Left kidney (tissue), 8 donors: ENCODE measurements at places on chromosomes 12 and 14. TPM values are rescaled to one million over a fixed set of nuclear protein-coding genes. Genes with fewer than 3 reads are reported as not detected.

- no peak for DNase-seq
Observed at GRCh38 chr12:3313675-3314663, 177.0 kb upstream of the PRMT8 start.

GRCh38 chr14:79248126-79248525 lies 963.2 kb downstream of the DIO2 start:
- no peak for DNase-seq

- DNase-seq: peak; percentile 47
Observed at GRCh38 chr14:22837750-22838538, 1.6 kb downstream of the MMP14 start.

DNA sequence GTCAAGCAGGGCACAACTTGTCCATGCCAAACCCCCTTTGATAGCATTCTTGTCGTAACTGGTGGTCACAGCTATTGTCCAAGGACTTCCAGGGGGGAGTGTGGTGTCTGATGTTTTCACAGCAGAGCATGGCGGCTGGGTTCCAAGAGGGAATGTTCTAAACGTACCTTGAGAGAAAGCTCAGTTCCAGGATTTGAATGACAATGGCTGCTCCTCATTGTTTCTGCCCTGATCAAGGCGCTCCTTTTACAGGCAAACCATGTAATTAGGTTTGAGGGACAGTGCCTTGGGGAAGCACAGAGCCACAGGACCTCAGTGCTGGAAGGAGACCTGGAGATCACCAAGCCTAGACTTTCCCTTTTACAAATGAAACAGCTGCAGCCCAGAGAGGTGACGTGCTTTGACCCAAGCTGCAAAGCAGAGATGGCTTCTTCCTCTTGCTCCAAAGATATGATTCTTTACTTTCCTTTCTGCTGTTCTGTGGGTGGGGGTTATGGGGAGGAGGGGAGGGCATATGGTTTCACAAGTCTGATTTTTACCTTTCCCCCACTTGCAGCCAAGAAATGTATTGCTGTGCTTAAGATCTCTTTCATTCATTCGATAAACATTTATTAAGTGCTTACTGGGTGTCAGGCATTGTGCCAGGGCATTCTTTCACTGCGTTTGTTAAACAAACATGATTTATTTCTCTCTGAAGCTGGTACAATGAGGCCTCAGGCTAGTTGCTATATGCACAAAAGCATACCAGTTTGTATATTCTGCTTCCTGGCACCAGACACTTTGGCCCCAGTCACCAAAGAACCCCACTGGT lies 172.8 kb downstream of the KTN1 start:
- no peak for DNase-seq

DNA sequence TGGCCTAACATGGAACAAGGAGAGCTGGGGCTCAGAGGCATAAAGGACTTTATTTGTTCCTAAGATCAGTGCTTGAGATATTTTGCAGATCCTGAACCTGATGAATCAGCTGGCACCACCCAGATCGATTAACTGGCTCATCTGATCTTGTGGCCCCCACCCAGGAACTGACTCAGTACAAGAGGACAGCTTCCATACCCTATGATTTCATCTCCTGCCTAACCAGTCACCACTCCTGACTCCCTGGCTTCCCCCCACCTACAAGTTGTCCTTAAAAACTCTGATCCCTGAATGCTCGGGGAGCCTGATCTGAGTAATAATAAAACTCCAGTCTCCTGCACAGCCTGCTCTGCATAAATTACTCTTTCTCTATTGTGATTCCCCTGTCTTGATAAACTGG lies 5.1 kb downstream of the C12orf56 start:
- no peak for DNase-seq

The KRT81 gene
- not detected for polyA plus RNA-seq

DNA sequence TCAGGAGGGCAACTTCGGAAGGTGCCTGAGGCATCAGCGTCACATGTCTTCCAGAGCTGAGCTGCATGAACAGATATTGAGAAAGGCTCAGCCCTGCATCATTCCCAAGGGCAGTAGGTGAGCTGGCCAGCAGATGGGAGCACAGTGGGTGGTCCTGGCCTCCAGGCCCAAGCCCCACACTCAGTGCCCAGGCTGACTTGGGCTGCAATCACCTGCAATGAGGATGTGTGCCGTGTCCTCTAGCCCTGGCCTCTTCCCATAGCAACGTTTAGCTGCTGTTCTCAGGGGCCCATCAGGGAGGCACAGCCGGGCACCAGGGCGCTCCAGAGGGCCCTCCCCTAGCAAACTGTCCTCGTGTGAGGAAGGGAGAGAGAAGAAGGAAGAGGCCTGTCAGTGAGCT lies 32.0 kb downstream of the TEP1 start:
- no peak for DNase-seq

DNA sequence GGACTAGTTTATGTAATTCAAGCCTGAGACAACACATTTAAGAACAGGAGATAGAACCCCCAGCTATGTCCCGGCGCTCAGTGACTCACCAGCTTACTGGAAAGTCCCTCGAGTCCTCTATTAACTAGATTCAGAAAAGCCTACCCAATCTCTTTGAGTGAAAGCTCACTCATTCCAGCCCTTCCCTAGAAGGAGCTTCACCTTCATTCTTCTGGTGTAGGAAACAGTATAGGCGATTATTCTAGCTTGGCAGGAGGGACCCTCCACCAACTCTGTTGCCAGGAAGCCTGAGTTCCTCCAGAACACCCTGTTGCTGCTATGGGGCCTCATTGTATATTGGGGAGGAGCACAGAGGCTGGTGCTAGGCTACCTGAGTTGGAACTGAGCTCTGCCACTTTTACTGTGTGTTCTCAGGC lies 57.2 kb upstream of the AEBP2 start:
- DNase-seq: no peak

GRCh38 chr14:68576496-68577244 lies 216.2 kb downstream of the ZFP36L1 start:
- DNase-seq: no peak

- no peak for DNase-seq
Observed at GRCh38 chr14:105006831-105007592, 13.9 kb downstream of the CDCA4 start.

The RHOJ gene
- polyA plus RNA-seq: 21.8 TPM

The CRY1 gene
- 32.9 TPM for polyA plus RNA-seq

The CMKLR1 gene
- 3.1 TPM for polyA plus RNA-seq

The ZNF385A gene
- polyA plus RNA-seq: 10.8 TPM

GRCh38 chr14:32331206-32331605 lies 2.1 kb downstream of the AKAP6 start:
- no peak for DNase-seq

The HNF1A gene
- polyA plus RNA-seq: 14.5 TPM

DNA sequence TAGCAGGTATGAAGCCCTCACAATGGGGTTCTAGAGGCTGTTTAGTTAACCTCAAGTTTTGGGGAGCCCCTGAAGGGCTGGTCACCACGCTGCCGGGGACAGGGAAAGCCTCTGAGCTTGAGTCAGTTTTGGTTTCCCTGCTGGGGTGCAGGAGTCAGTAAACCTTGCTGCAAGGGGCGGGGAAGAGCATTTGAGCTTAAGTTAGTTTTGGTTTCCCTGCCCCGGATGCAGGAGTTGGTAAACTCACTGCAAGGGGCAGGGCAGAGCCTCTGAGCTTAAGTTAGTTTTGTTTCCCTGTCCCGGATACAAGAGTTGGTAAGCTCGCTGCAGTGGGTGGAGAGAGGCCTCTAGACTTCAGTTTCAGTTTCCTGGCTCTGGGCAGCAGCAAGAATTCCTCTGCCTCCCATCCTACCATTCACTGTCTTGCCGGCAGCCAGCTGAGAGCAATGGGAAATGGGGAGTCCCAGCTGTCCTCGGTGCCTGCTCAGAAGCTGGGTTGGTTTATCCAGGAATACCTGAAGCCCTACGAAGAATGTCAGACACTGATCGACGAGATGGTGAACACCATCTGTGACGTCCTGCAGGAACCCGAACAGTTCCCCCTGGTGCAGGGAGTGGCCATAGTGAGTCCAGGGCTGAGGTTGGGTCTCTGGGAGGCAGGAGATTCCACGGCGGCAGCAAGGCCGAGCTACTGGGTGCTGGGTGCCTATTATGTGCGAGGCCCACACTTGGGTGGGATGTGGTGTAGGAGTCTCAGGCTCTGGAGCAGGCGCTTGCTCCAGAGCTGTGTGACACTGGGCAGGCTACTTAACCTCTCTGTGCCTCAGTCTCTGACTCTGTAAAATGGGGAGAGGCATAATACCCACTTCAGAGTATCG lies at the start of gene OAS2:
OAS2 (plus strand) TSS at position 357 of the 878 bp plus-strand sequence; CDS start at position 447, 90 bp downstream.
- peak; percentile 5 for DNase-seq

The KLHL33 gene
- 0.60 TPM for polyA plus RNA-seq

DNA sequence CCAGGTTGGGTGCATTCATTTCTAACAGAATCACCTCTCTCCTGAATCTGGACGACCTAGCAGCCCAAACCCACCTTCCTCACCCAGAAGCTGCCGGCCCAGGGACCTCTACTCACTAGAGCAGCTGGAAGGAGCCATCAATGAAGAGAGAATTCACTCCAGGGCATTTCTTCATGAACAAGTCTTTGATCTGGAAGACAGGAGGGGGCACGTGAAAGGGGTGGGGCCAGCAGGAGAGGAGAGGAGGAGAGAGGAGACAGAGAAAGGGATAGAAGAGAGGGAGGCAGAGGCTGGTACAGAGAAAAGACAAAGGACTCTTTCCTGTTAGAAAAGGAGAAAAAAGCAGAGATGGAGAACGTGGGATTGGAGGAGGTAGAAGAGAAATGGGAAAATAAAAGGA lies 39.8 kb downstream of the TRPV4 start:
- DNase-seq: no peak

GRCh38 chr12:88247241-88247643 lies 105.1 kb downstream of the TMTC3 start:
- no peak for DNase-seq

DNA sequence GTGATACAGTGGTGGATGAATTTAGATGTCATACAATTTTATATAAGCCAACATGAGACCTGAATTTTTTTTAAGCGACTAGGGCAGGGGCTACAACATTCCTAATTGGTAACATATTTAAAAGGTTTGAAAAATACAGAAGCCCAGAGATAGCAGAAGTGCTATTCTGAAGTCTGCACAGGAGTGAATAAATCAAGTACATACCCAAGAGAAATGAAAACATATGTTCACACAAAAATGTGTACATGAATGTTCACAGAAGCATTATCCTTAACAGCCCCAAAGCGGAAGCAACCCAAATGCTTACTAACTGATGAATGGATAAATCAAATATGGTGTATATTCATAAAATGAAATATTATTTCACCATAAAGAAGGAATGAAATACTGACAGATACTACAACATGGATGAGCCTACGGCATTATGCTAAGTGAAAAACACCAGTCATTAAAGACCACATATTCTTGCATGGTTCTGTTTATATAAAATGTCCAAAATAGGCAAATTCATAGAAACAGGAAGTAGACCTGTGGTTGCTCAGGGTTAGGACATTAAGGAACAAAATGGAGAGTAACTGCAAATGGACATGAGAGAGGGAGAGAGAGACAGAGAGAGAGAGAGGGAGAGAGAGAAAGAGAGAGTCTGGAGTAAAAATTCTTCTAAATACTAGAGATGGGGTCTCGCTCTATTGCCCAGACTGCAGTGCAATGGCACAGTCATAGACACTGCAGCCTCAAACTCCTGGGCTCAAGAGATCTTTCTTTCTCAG lies 28.0 kb upstream of the GXYLT1 start:
- DNase-seq: no peak

DNA sequence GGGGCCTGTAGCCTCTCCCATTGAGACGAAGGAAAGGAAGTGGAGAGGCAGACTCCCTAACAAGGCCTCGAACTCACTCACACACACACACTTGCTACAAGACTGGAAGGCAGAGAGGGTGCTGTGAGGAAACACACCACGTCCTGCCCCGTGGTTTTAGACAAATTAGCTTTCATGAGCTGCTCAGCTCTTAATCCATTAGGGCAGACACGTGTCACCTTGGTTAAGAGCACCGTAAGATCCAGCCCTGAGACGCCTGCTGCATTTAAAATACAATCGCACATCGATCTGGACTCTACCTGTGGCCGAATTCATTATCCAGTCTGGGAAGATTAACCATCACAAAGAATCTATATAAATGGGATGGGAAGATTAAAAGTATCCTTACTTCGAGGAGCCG lies 72.0 kb downstream of the RIMBP2 start:
- no peak for DNase-seq

GRCh38 chr12:6555018-6555691 lies 687 bp downstream of the IFFO1 start:
- DNase-seq: no peak

The FGFR1OP2 gene
- polyA plus RNA-seq: 87.3 TPM

DNA sequence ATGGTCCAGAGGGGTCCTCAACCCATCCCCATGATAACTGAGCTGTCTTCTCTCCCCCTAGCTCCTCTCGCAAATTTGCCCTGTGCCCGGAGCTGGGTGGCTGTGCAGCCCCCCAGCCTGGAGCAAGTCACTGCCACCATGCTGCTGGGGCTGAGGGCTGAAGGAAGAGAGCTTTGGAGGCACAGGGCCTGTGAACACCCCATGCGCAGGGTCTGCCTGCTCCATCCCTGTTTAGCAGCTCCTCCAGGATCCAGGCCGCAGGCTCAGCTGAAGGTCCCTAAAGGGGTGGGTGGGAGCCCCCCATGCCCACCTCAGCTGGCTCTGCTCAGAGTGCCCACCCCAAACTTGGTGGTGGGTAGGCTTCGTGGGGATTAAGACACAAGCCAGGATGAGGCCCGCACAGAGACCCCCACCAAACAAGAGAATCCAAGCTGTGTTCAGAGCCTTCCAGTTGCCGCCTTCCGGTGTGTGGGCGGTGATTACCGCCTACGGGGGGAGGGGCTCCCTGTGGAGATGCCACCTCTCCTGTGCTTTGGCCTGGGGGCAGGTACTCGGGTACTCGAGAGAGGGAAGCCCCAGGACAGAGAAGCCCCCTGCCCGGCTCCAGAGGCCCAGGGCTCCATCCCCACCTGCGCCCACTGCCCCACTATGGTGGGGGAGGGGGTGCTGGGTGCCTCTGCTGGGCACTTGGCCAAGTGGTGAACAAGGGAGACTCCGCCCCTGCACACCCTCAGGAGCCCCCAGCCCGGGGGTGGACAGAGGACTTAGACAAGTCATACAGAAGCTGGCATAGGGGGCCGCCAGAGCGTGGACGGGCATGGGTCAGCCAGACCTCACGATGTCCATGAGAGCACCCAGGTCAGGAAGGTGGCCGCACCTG lies 1.4 kb upstream of the JAG2 start:
- DNase-seq: no peak

The MRPL51 gene
- polyA plus RNA-seq: 170 TPM

- no peak for DNase-seq
Observed at GRCh38 chr12:65785500-65785899, 38.8 kb upstream of the HMGA2 start.

The INHBC gene
- polyA plus RNA-seq: 0.27 TPM

The AQP2 gene
- polyA plus RNA-seq: 50.4 TPM

The PZP gene
- polyA plus RNA-seq: 0.55 TPM

DNA sequence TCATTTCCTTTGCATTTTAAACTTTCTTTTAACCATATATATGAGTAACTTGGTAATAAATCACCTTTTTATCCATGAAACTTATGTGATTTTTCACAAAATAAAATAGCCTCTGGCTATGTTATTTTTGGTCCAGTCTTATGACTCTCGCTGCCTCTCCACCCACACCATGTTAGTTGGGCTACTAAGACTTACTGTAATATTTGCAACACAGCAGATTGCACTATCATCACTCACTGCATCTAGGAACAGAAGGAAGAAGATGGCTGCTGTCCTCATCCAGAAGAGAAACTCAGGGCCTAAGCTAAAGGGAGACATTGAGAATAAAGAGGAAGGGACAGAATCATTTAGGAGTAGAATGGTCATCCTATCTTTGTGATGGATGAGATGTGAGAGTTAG lies 12.6 kb upstream of the B4GALNT3 start:
- DNase-seq: no peak

- no peak for DNase-seq
Observed at GRCh38 chr12:102462795-102463465, 17.4 kb downstream of the IGF1 start.

The KRT1 gene
- 0.17 TPM for polyA plus RNA-seq
